Endodermal cell (in vitro differentiated cells): ENCODE measurements at places on chromosomes 7 and 10. TPM values are rescaled to one million over a fixed set of nuclear protein-coding genes. Genes with fewer than 3 reads are reported as not detected.

DNA sequence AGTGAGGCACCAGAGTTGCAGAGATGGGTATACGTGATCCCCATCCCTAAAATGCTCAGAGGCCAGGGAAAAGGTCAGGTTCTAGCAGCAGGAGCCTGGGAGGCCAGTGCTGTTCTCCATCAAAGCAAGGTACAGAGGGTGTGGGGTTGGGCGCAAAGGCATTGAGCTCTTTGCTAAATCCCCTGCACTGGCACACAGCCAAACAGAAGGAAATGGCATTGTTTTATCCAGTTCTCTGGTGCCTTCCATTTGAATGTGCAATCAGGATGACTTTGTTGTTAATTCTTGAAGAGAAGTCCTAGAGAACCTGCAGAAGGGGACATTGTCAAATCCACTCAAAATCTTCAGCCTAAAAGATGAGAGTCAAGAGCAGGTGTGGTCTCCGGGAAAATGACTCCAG, 111.3 kb upstream of the CHST15 start:
- no peaks in the 10 kb centered on the region for H3K4me1 ChIP-seq
- H3K27ac ChIP-seq, result no peak overlapping the region
- DNase-seq, result no peak
- no peaks in the 10 kb centered on the region for H3K36me3 ChIP-seq
- no peaks in the 10 kb centered on the region for H3K27me3 ChIP-seq

Gene FGL2
- total RNA-seq, result not detected in 2 replicates

- H3K27ac ChIP-seq, result no peak overlapping the region
- H3K4me1 ChIP-seq, result peaks cover 1% of the 10 kb centered on the region
- H3K27me3 ChIP-seq, result no peaks in the 10 kb centered on the region
Measured at GRCh38 chr10:6123532-6123931, 34.7 kb downstream of the RBM17 start.

Gene CPA1
- total RNA-seq, result not detected in 2 replicates

GRCh38 chr7:51613911-51614357, 297.3 kb upstream of the COBL start:
- peaks cover 6% of the 10 kb centered on the region for H3K4me1 ChIP-seq
- DNase-seq, result no peak
- H3K36me3 ChIP-seq, result no peaks in the 10 kb centered on the region

Gene ATRNL1
- 8.5 and 9.0 TPM in 2 replicates for total RNA-seq

GRCh38 chr10:78634835-78635234, 433.9 kb upstream of the ZMIZ1 start:
- no peaks in the 10 kb centered on the region for H3K36me3 ChIP-seq
- H3K4me3 ChIP-seq, result no peak overlapping the region
- H3K27me3 ChIP-seq, result no peaks in the 10 kb centered on the region
- H3K27ac ChIP-seq, result no peak overlapping the region

GRCh38 chr7:39045231-39045630, 67.5 kb downstream of the POU6F2 start:
- H3K4me1 ChIP-seq, result no peaks in the 10 kb centered on the region
- H3K36me3 ChIP-seq, result no peaks in the 10 kb centered on the region
- DNase-seq, result no peak
- no peak overlapping the region for H3K4me3 ChIP-seq
- no peaks in the 10 kb centered on the region for H3K27me3 ChIP-seq
- no peak overlapping the region for H3K27ac ChIP-seq

GRCh38 chr7:104098890-104099289, 108.9 kb downstream of the ORC5 start:
- no peak for DNase-seq
- no peak overlapping the region for H3K4me3 ChIP-seq
- no peaks in the 10 kb centered on the region for H3K4me1 ChIP-seq

GRCh38 chr7:22712999-22713398, 14.0 kb upstream of the IL6 start:
- H3K27ac ChIP-seq, result no peak overlapping the region
- peaks cover 3% of the 10 kb centered on the region for H3K4me1 ChIP-seq
- DNase-seq, result no peak
- H3K36me3 ChIP-seq, result no peaks in the 10 kb centered on the region

DNA sequence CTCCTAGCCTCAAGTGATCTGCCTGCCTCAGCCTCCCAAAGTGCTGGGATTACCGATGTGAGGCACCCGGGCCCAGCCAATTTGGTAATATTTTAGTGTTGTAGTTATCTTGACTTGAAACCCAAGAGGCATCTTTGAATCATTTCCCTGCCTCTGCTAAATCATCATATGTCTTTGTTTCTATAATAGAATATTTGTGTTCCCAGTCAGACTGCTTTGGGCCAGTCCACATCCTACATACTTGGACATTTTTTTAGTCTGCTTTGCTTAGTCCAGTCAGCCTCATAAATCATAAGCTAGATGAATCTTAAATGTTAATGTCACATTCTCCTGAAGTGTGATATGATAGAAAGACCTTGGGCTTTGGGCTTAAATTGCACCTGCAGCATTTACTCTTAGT, 5.9 kb downstream of the STAM start:
- no peak for DNase-seq
- H3K4me3 ChIP-seq, result no peak overlapping the region
- H3K27me3 ChIP-seq, result no peaks in the 10 kb centered on the region
- H3K27ac ChIP-seq, result no peak overlapping the region
- H3K4me1 ChIP-seq, result no peaks in the 10 kb centered on the region

Gene MYO1G
- 0.25 and 0.33 TPM in 2 replicates for total RNA-seq

DNA sequence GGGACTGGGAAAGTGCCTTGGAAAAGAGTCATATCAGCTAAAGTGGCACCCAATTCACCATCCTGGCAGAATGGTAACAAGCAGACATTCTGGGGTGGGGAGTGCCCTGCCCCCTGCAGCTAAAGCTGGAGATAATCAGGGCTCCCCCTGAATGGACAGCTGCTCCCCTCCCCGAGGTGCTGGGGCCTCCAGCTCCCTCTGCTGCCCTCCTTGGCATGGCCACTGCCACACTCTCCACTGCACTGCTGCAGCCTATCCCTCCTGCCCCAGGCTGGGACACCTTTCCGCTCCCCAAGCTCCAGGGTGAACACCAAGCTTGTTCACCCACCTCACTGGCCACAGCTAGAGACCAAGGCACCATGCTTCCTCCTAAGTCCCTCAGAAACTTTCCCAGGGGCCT, 9.8 kb upstream of the PARD3 start:
- H3K4me3 ChIP-seq, result no peak overlapping the region
- no peaks in the 10 kb centered on the region for H3K36me3 ChIP-seq
- peak; percentile 64 for DNase-seq
- H3K27ac ChIP-seq, result no peak overlapping the region
- peaks cover 9% of the 10 kb centered on the region for H3K4me1 ChIP-seq
- H3K27me3 ChIP-seq, result no peaks in the 10 kb centered on the region

GRCh38 chr10:62980687-62981086, 152.4 kb upstream of the NRBF2 start:
- H3K4me3 ChIP-seq, result peak overlapping the region; percentile 6
- DNase-seq, result peak; percentile 50
- H3K4me1 ChIP-seq, result peaks cover 18% of the 10 kb centered on the region
- H3K27me3 ChIP-seq, result no peaks in the 10 kb centered on the region
